Hair follicle dermal papilla cell (primary cell): ENCODE measurements at places on chromosomes 7 and 10. TPM values are rescaled to one million over a fixed set of nuclear protein-coding genes. Genes with fewer than 3 reads are reported as not detected.

The TMEM236 gene
- 0.16 TPM in 1 of 2 replicates, not detected in the other for total RNA-seq

The VSTM2A gene
- total RNA-seq = not detected in 2 replicates

The GPR141 gene
- not detected in 2 replicates for total RNA-seq

The TFEC gene
- total RNA-seq = under 0.01 and 0.16 TPM in 2 replicates

The ADAM12 gene
- 102 and 168 TPM in 2 replicates for total RNA-seq

The UBTD1 gene
- 28.2 and 34.6 TPM in 2 replicates for total RNA-seq
